ENCODE measurements at places on chromosomes 2 and 18. TPM values are rescaled to one million over a fixed set of nuclear protein-coding genes. Genes with fewer than 3 reads are reported as not detected.

Gene OTOS
- not detected for total RNA-seq

Gene THAP4
- 35.2 TPM for total RNA-seq

Gene ASXL2
- total RNA-seq = 24.8 TPM

Gene CCDC74A
- 3.8 TPM for total RNA-seq

Gene DPYSL5
- not detected for total RNA-seq

Gene EHD3
- 3.1 TPM for total RNA-seq

Gene ASB3
- 27.9 TPM for total RNA-seq

Gene MYCN
- 0.08 TPM for total RNA-seq

Gene HOXD8
- 14.5 TPM for total RNA-seq

Gene ASXL3
- total RNA-seq = not detected

Gene GAD1
- 23.5 TPM for total RNA-seq

Gene SLC16A14
- not detected for total RNA-seq

Gene MOGAT1
- total RNA-seq = not detected

Gene FAM124B
- not detected for total RNA-seq

Gene C2orf15
- total RNA-seq = 1.4 TPM

Gene ZBTB7C
- 0.16 TPM for total RNA-seq

Gene MEP1B
- total RNA-seq = not detected

Gene CAPN13
- not detected for total RNA-seq

Gene COLEC11
- total RNA-seq = not detected

Gene LCT
- not detected for total RNA-seq

Gene SLC14A1
- not detected for total RNA-seq

Gene PPP4R1
- total RNA-seq = 33.3 TPM

Gene IL1F10
- not detected for total RNA-seq

Gene DPP10
- not detected for total RNA-seq

Gene FABP1
- total RNA-seq = not detected

Gene EFR3B
- total RNA-seq = 7.9 TPM

Gene MPP4
- total RNA-seq = 0.11 TPM

Gene MC4R
- not detected for total RNA-seq

Gene RFTN2
- 2.2 TPM for total RNA-seq

Gene DYSF
- total RNA-seq = 0.56 TPM

Gene KHK
- 3.2 TPM for total RNA-seq

Gene LINC00305
- total RNA-seq = not detected

Gene LONRF2
- 12.1 TPM for total RNA-seq

Gene VIL1
- total RNA-seq = 0.11 TPM

Gene PDE6D
- total RNA-seq = 43.6 TPM

Gene COL4A4
- total RNA-seq = not detected

Gene RESP18
- not detected for total RNA-seq

Gene EPB41L3
- 107 TPM for total RNA-seq

Gene BOLL
- total RNA-seq = not detected

Gene DNAJC5G
- not detected for total RNA-seq

Gene TRAK2
- total RNA-seq = 59.1 TPM

Gene APCDD1
- not detected for total RNA-seq

Gene IL36G
- not detected for total RNA-seq

Gene CRYGC
- total RNA-seq = not detected

Gene PARD3B
- total RNA-seq = 0.27 TPM

Gene IL18R1
- total RNA-seq = 0.37 TPM

Gene KCNS3
- 35.0 TPM for total RNA-seq

Gene IL1A
- not detected for total RNA-seq

Data from SK-MEL-5 (cell line).